ENCODE measurements at places on chromosomes 12 and 14.

DNA sequence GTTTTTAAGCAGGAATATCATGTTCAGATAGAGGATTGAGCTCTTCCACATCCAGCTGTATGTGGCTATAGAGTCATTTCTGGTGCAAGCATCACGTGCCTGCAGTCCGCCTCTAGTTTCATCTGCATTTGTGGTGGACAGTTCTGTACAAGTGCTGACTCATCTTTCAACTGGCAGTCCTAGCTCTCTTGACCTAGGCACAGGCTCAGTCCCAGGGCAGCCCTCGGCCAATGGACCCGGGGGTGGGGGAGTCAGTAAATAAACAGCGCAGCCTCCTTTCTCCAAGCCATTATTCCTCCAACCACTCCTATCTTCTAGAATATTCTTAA is 41.8 kb upstream of the FRMD6 start:
- no peak for DNase-seq

DNA sequence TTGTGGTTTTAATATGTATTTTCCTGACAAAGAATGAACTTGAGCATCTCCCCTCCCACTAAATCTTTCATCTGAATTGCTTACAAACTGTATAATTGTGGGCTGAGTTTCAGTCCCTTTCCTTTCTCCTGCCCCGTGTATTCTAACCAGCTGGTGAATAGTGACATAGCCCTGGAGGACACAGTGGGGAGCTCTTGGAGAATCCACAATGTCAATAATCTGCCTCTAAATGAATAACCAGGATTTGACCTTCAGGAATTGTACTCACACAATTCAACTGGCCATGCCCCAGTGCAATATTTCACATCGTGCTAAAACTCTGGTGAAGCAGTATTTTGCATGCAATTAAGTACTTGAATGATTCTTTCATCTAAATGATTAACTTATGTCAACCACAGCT is 177.2 kb downstream of the C12orf42 start:
- peak; percentile 90 for DNase-seq

- no peak for DNase-seq
Observed at GRCh38 chr12:57741844-57742738, 2.7 kb upstream of the TSPAN31 start.

- no peak for DNase-seq
Observed at GRCh38 chr14:26741711-26742212, 143.9 kb upstream of the NOVA1 start.

DNA sequence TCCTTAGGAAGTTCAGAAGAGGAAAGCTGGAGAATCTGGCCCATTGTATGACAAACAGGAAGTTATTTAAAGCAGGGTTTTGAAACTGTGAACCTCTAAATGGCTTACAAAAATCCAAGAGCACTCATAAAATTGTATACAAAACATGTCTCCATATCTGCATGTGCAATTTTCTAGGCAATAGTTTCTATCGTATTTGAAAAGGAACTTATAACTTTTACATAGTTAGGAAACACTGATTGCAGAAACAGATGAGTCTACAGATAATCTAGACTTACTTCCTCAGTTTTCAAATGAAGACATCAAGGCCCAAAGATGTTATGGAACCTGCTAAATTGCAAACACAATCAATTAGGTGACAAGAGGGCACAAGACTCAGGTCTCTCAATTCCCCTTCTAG is 53.3 kb upstream of the ETV6 start:
- DNase-seq: no peak

- DNase-seq: no peak
Observed at GRCh38 chr14:104718871-104719270, 5.2 kb upstream of the ADSS1 start.

- no peak for DNase-seq
Observed at GRCh38 chr12:45475594-45475993, 253.9 kb upstream of the ARID2 start.

DNA sequence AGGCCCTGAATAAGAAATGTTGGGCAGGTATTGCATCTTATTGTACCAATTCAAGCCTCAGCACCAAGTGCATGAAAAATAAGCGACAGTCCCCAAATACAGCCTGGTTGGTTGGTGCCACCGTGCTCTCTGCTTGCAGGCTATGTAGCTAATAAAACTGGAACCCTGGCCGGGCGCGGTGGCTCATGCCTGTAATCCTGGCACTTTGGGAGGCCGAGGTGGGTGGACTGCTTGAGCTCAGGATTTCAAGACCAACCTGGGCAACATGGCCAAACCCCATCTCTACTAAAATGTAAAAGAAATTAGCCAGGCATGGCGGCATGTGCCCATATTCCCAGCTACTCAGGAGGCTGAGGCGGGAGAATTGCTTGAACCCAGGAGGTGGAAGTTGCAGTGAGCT is 25.5 kb downstream of the FOXN3 start:
- DNase-seq: no peak

GRCh38 chr14:71414631-71415403 is 507.6 kb downstream of the PCNX1 start:
- DNase-seq: no peak

GRCh38 chr14:49849213-49849847 is 3.3 kb downstream of the NEMF start:
- DNase-seq: no peak

DNA sequence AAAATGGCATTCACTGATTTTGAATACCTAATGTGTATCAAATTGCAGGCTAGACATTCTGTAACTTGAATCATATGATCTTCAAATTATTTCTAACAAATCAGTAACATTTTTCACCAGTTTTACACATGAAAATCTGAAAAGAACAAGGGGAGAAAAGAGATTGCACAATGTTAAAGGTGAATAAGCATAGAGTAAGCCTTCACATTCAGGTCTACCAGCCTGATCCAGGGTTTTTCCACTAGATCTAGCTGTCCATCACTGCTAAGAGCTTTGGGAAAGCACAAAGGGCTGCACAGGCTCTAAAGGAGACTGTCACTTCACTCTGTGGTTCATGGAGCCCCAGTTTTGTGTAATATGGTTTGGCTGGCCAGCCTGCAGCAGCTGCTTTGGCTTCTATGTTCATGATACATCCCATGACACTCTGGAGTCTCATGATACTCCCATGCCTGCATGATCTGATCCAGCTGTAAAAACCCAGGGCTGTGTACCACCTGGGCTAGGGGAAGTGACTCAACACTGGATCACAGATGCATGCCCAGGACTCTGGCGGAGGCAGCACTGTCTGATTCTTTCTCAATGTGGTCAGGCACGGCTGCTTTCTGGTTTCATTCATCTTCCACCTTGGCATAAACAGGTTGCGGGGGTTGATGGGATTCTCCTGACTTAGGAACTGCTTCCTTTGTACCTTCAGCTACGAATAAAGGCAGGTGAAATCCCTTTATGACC is 859.7 kb downstream of the GALC start:
- DNase-seq: no peak

DNA sequence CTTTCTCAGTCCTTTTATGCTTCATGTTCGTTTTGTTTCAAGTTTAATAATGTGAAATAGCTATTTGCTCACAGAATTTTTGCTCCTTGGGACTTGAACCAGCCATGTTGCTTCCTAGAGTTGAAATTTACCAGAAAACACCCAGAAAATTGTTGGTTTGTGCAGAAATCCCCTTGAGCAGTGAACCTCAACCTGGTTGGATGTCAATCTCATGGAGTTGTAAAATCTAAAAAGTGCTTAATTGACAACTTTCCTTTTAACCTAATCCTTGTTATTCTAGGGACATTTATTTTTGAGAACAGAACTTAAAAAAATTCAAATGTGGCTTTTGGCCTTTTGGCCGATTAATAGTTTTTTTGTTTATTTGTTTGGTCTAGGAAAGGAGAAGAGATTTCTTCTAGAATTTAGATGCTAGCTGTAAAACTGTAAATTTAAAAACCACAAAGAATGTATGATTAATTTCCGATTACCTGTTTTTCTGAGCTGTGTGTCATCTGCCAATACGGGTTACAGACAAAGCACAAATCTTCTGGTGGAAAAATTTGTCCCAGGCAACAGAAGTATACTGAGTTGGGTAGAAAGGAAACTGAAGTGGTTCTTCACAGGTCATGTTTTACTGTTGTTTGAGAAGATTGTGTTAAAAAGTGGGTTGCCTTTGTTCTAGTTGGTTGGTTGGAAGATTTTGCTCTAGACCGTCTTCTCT is 154.4 kb downstream of the FUT8 start:
- DNase-seq: no peak

- no peak for DNase-seq
Observed at GRCh38 chr14:89477391-89477790, 60.4 kb upstream of the FOXN3 start.

DNA sequence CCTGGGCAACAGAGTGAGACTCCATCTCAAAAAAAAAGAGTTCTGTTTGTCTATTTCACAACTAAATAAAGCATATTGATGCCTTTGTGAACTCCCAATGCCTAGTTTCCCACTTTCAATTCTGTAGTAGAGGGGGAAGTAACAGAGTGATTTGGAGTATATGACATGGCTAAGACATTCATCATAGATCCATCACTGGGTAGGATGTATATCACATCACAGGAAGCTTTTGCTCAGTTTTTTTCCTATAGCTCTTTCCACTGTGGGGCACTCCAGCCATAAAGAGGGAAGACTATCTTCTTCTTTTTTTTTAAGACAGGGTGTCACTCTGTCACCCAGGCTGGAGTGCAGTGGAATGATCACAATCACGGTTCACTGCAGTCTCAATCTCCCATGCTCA is 154.0 kb upstream of the BCL2L14 start:
- DNase-seq: no peak

DNA sequence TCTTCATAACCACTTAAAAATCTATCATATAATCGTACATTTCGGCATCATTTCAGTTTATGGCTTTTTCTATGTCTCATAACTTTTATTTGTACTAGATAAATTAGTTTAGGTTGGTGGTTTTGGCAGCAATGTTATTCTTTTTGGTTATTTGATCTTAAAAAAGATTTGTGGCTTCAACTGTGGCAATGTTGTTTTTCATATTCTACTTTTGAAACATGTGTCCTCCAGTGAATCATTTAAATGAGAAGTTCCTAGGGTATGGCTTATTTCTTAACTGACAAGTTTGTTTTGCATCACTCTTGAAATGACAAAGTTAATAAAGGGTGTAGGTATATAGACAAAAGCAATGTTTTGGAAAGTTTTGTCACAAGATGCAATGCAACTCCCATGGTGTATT is 11.1 kb upstream of the KITLG start:
- DNase-seq: no peak

DNA sequence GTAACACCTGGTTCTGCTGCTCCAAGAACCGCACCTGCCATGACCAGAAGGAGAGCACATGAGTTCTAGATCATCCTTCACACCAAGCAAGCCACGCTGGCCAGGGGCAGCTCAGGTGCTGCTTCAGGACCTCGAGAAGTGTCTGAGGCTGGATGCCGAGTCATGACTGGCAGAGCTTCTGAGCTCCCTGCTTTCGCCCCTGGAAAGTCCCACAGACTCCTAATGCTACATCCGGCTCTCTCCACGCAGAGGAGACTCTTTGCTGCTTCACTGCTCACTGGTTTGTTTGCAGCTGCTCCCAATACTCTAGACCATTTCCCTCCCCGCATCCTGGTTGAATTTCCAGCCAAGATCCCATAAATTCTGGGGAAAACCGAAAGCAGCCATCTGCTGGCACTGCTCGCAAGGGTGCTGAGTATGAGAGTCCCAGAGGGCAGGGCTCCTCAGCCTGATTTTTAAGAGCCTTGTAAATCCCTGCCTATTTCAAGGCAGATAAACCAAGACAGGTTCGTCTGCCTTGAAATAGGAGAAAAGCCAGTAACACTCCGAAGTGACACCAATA is 1.4 kb downstream of the KRT2 start:
- no peak for DNase-seq

GRCh38 chr12:1820191-1820895 is at the start of gene LRTM2:
TSS of gene LRTM2 (plus strand) at chr12:1820565. CDS start at chr12:1828149, 7,584 bp downstream.
- no peak for DNase-seq

- DNase-seq: no peak
Observed at GRCh38 chr12:77152623-77153193, 87.3 kb upstream of the E2F7 start.

GRCh38 chr14:68816183-68816942 is 23.5 kb upstream of the ZFP36L1 start:
- peak; percentile 85 for DNase-seq

- DNase-seq: no peak
Observed at GRCh38 chr14:104304451-104305351, 166.3 kb downstream of the KIF26A start.

DNA sequence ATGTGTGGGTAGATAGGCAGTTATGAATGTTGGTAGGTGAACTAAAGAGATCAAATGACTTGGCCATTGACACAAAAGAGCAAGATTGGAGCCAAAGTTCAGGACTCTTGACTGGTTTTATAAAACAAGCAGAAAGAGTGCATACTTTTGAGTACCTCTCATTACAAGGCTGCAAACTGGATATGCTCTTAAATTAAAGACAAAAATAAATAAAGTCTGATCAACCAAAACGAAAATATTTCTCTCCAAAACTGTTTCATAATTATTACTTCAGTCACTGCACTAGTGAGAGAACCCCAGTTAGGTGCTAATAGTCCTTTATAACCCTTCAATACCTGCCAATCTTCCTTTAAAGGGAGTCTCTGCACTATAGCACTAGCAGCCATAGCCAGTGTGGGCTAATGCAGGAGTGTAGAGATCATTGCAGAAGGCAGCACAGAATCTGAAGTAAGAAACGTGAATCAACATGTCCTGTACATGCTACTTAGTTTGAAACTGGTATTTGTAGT is 147.1 kb downstream of the FOXA1 start:
- no peak for DNase-seq
